ENCODE measurements at places on chromosomes 16 and 17. TPM values are rescaled to one million over a fixed set of nuclear protein-coding genes. Genes with fewer than 3 reads are reported as not detected.

GRCh38 chr16:57946181-57946801 is 24.6 kb downstream of the CNGB1 start:
- H3K4me3 ChIP-seq: no peak overlapping the region
- H3K36me3 ChIP-seq: no peaks in the 10 kb centered on the region
- no peak for DNase-seq
- H3K4me1 ChIP-seq: no peaks in the 10 kb centered on the region
- H3K27ac ChIP-seq: no peak overlapping the region
- no peaks in the 10 kb centered on the region for H3K27me3 ChIP-seq

DNA sequence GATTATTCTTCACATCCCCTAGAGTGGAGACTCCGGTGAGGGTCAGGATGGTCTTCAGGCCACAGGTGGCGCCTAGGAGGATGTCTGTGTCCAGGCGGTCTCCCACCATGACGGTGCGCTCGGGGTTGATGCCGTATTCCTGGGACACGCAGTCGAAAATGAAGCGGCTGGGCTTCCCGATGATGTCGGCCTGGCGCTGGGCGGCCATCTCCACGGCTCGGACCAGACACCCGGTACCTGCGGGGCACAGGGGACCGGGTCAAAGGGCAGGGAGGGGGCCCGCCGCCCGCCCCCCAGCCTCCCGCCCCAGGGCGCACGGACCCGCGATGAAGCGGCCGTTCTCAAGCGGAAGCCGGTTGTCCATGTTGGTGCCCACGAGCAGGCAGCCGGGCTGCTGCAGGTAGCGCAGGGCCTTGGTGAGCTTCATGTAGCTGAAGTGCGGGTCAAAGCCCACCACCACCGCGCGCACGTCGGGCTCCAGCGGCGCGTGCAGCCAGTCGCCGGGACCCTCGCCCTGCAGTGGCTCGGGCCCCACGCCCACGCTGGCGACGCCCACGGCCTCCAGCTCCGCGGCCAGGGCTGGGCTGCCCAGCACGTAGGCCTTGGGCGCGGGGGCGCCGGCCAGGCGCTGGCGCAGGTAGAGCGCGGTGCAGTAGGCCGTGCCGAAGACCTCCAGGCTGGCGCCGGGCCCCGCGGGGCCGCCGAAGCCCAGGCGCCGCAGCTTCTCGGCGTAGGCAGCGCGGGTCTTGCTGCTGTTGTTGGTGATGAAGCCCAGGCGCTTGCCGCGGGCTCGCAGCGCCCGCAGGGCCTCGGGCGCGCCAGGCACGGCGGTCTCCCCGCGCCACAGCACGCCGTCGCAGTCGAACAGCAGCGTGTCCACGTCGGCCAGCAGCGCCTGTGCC is 572 bp downstream of the PGP start:
- no peak for DNase-seq
- no peaks in the 10 kb centered on the region for H3K27me3 ChIP-seq
- peak overlapping the region; percentile 88 for H3K27ac ChIP-seq
- H3K4me1 ChIP-seq: peaks cover 23% of the 10 kb centered on the region
- H3K36me3 ChIP-seq: peaks cover 2% of the 10 kb centered on the region
- peak overlapping the region; percentile 92 for H3K4me3 ChIP-seq

GRCh38 chr17:61476476-61477203 is 24.4 kb downstream of the TBX4 start:
- H3K27ac ChIP-seq: no peak overlapping the region
- no peak overlapping the region for H3K4me3 ChIP-seq
- H3K36me3 ChIP-seq: no peaks in the 10 kb centered on the region
- no peaks in the 10 kb centered on the region for H3K27me3 ChIP-seq

DNA sequence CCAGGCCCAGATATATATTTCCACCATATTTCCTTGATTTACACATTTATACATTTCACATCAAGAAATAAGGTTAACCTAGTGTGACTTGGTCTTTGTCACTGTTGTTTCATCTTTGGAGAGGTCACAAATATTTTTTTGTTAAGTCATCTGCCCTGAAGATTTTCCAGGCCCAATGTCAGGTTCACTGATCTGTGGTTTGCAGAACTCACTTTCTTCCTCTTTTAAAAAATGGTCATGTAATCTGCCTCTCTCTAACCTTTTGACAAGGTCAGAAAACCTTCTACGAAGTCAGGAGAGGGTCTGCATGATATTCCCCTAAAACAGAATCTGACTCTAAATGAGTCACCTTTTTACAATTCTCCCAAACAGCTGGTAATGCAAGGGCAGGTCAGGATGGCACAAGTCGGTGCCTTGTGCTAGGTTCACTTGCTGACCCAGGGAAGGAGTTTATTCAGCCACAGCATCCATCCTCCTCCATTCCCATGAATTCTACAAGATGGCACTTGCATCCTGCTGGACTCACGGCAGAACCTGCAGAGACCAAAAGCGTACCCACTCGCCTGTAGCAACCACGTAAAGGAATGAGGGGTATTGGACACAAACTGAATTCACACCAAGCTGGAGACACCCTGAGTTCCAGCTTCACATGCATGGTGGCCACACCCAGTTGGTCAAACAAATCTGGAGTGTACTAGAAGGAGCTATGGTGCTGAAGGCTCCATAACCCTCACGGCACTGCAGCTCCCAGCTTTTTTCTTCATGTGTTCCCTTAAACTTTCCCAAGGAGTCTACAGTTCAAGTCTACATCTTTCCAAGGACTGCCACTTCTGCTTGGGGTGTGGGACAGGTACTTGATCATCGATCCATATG is 1.6 kb upstream of the KIAA0513 start:
- peak overlapping the region; percentile 90 for H3K27ac ChIP-seq
- no peak for DNase-seq
- peaks cover 31% of the 10 kb centered on the region for H3K4me1 ChIP-seq
- no peaks in the 10 kb centered on the region for H3K27me3 ChIP-seq
- no peaks in the 10 kb centered on the region for H3K36me3 ChIP-seq

DNA sequence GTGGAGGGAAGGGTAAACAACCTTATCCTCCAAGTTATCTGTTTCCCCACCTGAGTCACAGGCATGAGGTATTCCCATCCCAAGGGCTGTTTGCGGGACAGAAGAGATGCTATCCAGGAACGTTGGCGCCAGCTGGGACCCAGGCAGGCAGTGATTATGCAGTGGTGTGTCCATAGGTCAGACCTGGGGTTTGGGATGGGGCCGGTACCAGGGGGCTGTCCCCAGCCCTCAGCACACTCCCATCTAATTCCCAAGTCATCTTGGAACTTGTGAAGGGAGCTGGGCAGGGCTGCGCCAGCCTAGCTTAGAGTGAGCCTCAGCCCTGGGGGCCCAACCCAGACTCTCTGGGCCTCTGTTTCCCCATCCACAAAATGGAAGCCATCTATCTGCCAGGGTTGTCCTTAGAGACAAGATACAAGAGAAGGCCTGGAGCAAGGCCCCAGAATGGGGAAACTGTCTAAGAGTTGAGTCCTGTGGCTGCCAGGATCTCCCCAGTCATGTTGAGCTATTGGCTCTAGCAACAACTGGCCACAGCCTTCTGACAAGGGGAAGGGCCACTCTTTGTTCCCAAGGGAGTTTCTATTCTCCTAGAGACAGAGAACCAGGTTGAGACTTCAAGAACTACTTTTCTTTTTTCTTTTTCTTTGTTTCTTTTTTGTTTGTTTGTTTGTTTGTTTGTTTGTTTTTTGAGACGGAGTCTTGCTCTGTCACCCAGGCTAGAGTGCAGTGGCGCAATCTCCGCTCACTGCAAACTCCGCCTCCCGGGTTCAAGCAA is 9.8 kb upstream of the JUP start:
- H3K4me3 ChIP-seq: no peak overlapping the region
- no peaks in the 10 kb centered on the region for H3K36me3 ChIP-seq
- no peak overlapping the region for H3K27ac ChIP-seq
- peaks cover 24% of the 10 kb centered on the region for H3K4me1 ChIP-seq
- no peak for DNase-seq

Gene SPATA33
- 7.7 TPM for total RNA-seq

Gene C1QTNF8
- total RNA-seq: not detected

GRCh38 chr16:3066440-3066748 is 954 bp downstream of the IL32 start:
- no peaks in the 10 kb centered on the region for H3K27me3 ChIP-seq
- no peak for DNase-seq
- H3K36me3 ChIP-seq: no peaks in the 10 kb centered on the region

GRCh38 chr17:47781397-47781796 is 40.2 kb downstream of the OSBPL7 start:
- peaks cover 22% of the 10 kb centered on the region for H3K27me3 ChIP-seq
- no peaks in the 10 kb centered on the region for H3K36me3 ChIP-seq
- no peak overlapping the region for H3K27ac ChIP-seq
- H3K4me1 ChIP-seq: peaks cover 5% of the 10 kb centered on the region

GRCh38 chr16:14423344-14423743 is 206.7 kb downstream of the PARN start:
- H3K27me3 ChIP-seq: no peaks in the 10 kb centered on the region
- peaks cover 16% of the 10 kb centered on the region for H3K4me1 ChIP-seq

Gene KRT25
- total RNA-seq: not detected

- no peaks in the 10 kb centered on the region for H3K36me3 ChIP-seq
- DNase-seq: peak; percentile 64
- peak overlapping the region; percentile 65 for H3K4me3 ChIP-seq
- H3K27me3 ChIP-seq: no peaks in the 10 kb centered on the region
Measured at GRCh38 chr16:22296225-22297113, 740 bp upstream of the POLR3E start.

- DNase-seq: no peak
- peaks cover 10% of the 10 kb centered on the region for H3K4me1 ChIP-seq
- no peak overlapping the region for H3K27ac ChIP-seq
- no peaks in the 10 kb centered on the region for H3K36me3 ChIP-seq
- no peaks in the 10 kb centered on the region for H3K27me3 ChIP-seq
- H3K4me3 ChIP-seq: no peak overlapping the region
Measured at GRCh38 chr16:22063888-22064467, 28.4 kb upstream of the VWA3A start.

- DNase-seq: no peak
- H3K36me3 ChIP-seq: no peaks in the 10 kb centered on the region
- peak overlapping the region; percentile 90 for H3K27ac ChIP-seq
- H3K27me3 ChIP-seq: no peaks in the 10 kb centered on the region
Measured at GRCh38 chr17:881778-882177, 97.8 kb downstream of the NXN start.

DNA sequence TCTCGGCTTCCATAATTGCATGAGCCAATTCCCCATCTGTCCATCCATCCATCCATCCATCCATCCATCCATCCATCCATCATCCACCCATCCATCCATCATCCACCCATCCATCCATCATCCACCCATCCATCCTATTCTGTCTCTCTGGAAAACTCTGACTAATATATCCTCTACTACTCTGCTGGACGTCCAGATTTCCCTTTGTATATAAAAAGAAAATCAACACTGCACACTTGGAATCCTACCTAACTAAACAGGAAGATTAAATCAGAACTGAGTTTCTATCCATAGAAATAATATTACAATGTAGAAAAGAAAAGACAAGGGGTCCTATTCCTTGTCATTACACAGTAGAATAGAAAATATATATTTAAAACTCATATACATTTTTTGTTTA is 150.3 kb upstream of the CORO6 start:
- H3K4me1 ChIP-seq: no peaks in the 10 kb centered on the region
- DNase-seq: no peak
- H3K36me3 ChIP-seq: no peaks in the 10 kb centered on the region
- no peak overlapping the region for H3K27ac ChIP-seq

Gene SOST
- not detected for total RNA-seq

DNA sequence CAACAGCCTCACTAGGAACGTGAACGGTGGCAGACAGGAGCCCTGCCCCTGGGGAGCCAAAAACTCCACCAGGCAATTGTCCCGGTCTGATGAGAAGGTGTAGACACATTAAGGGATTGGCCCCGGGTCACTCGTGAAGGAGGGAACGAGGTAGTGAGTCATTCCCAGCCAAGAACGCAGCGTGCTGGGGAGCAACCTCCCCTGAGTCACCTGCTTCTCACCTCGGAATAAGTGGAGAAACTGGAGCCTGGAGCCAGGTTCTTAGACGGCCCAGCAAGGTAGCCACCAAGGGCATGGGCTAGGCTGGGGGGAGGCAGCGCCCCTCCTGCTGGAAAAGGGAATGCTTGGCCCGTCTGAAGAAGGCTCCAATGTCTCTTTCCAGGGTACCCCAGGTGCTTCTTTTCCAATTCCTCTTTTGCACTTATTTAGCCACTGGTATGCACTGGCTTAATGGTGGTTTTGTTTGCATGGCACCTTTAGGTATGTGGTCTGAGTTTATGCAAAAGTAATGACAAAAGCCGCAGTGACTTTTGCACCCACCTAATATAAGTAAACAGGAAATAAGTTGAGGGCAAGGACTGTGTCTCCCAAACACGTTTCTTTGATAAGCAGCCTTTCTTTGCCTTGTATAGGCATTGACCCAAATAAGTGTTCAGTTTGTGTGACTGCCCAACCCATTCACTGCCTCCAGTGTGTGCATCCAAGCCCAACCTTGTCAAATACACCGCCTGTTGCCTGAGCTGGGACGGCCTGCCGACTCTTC is 1.8 kb upstream of the HELZ start:
- H3K27me3 ChIP-seq: no peaks in the 10 kb centered on the region
- H3K4me1 ChIP-seq: no peaks in the 10 kb centered on the region
- peak overlapping the region; percentile 77 for H3K4me3 ChIP-seq

DNA sequence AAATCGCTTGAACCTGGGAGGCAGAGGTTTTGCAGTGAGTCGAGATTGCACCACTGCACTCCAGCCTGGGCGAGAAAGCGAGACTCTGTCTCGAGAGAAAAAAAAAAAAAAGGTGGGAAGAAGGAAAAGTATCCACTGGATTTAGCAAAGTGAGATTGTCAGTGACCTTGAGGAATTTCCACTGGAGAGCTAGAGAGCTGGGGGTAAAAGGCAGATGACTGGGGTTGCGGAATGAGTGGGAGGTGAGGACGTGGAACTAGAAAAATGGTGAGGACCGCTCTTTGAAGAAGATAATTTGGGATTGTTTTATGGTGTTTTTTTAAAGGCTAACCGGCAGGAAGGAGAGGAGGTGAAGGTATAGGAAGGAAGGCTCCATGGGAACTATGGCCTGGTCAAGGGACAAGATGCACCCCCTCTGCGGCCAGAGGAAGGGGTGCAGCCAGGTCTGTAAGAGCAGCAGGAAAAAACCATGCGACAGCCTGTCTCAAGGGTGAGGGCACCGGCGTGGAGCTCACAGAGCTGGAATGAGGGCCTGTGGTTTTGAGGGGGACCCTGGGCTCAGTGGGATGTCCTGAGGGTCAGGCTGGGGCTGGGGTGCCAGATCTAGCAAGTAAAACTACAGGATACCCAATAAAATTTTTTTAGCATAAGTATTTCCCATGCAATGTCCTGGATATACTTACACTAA is 694 bp upstream of the MLST8 start:
- H3K4me1 ChIP-seq: peaks cover 20% of the 10 kb centered on the region
- peaks cover 17% of the 10 kb centered on the region for H3K36me3 ChIP-seq
- H3K27me3 ChIP-seq: no peaks in the 10 kb centered on the region
- no peak for DNase-seq
- peak overlapping the region; percentile 97 for H3K27ac ChIP-seq

Gene TBC1D3C
- not detected for total RNA-seq

- H3K36me3 ChIP-seq: no peaks in the 10 kb centered on the region
- H3K4me1 ChIP-seq: peaks cover 18% of the 10 kb centered on the region
- no peak overlapping the region for H3K4me3 ChIP-seq
- DNase-seq: no peak
Measured at GRCh38 chr17:80936723-80937122, 54.9 kb upstream of the CHMP6 start.

Data from sigmoid colon (tissue), 7 donors.